NCI-H524 (cell line): ENCODE measurements at places on chromosomes 6 and 20.
A peak's percentile ranks its signal among the peaks of the same experiment; 100 is the strongest.

- no peak for DNase-seq
These were observed 36.2 kb upstream of the NANP start for GRCh38 chr20:25659999-25660398.

- DNase-seq: no peak
These were observed 116.9 kb upstream of the EMILIN3 start for GRCh38 chr20:41483553-41483930.

GRCh38 chr6:105692613-105693215 lies 289.8 kb upstream of the PREP start:
- DNase-seq: no peak

DNA sequence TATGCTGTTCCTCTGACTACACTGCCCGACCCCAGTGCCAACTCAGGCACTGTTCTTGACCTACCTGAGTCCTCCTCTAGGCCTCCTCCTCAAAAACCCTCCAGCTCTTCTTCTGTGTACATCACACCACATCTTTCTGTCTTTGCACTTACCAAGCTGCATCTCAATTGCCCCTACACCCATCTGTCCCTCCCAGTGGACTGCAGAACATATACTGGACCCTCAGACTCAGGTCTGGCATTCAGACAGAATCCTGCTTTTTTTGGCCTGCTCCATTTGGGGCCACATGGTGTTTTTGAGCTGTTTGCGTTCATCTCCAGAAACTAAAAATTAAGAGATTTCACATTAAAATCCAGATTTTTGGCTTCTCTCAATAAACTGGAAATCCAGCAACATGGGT lies 23.2 kb upstream of the YWHAB start:
- DNase-seq: no peak

DNA sequence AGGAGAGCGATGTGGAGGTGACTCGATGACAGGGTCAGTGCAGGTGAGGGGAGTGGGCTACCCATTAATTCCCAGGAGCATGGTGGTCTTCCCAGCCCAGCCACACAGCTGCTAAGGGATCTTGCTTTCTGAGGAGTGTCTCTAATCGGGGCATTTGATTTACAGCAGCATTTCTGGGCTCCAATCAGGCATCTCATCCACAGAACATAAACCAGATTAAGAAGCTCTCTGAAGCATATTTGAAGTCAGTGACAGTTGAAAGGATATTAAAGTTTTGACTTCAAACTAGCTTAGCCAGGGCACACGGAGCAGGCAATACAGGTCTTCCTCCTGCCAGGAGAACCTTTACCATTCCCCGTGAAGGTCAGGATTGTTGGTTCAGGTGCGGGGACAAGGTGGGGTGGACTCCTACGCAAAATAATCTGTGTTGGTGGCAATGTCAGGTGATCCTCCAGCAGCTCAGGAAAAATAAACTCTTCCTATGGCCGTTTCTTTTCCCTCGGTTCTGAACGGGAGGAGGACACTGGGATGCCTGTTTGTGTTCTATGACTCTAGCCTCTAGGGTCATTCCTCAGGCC lies 39.9 kb upstream of the ZNF831 start:
- peak; percentile 7 for DNase-seq

- no peak for DNase-seq
These were observed 60.7 kb downstream of the TNFAIP3 start for GRCh38 chr6:137927777-137928218.

DNA sequence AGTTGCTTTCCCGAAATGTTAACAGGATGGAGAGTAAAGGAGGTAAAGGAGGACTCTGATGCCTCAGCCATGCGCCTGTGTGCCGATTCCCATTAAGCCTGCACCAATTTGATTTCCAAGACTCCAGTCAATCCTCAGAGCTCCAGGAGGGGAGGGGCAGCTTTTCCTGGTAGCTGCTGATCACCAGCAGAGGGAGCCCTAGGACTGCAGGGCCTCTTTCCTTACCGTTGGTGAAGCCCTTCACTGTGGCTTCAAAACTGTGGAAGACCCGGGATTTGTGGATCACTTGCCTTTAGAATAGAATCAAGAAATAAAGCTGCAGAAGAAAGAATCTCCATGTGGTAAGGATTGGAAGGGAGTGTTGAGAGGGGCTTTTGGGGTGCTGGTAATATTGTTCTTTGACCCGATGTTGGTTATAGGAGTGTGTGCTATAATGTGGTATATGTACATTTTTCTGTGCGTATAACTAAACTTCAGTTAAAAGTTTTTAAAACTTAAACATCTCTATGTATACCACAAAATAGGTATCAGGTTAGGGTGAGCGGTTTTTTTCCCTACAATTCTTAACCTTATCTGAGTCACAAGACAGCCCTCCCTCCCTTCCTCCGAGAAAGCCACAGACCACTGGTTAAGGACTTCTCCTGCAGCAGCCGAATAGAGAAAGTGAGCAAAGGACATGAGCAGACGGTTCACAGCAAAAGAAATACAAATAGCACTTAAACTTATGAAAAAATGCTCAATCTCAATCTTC lies 6.9 kb upstream of the OSER1 start:
- peak; percentile 76 for DNase-seq

GRCh38 chr6:42224222-42225028 lies 6.8 kb upstream of the MRPS10 start:
- no peak for DNase-seq

GRCh38 chr20:63934271-63935068 lies 21.7 kb downstream of the UCKL1 start:
- DNase-seq: no peak

DNA sequence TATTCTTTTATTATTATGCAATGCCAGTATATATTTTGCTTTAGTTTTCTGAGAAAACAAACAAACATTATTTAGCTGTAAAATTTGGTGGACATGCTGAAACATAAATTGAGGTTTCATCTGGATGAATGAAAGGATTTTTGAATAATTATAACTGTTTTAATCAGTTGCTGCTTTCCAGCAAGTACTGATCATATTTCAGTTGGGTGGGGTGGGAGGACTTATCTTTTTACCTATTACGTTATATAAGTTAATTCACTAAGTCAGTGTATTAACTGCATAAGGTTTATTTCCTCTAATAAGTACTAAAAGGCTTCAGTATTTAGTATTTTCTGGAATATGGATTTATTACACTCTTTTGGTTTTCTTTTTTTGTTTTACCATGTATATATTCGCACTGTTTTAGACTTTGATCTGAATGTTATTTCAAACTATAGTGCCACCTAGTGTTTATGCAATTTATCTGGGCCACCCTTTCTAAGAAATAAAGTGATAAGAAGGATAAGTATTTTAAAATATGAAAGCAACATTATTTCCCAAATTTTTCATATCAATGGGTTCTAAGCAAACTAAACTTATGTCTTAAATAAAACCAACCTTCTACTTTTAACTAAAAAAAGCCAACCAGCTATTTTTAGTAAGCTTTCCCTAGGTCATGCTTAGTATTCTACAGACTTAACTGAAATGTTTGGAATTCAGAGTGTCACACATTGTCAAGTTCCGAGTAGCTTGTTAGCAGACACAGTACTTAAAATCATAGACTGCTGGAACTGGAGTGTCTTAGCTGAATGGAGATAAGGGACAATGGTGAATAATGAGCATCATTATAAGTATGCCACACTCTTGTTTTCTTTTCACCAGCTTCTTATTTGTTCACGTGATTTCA lies 105.4 kb upstream of the MCHR2 start:
- DNase-seq: no peak

GRCh38 chr6:49401063-49401462 lies 62.0 kb downstream of the MMUT start:
- DNase-seq: no peak

DNA sequence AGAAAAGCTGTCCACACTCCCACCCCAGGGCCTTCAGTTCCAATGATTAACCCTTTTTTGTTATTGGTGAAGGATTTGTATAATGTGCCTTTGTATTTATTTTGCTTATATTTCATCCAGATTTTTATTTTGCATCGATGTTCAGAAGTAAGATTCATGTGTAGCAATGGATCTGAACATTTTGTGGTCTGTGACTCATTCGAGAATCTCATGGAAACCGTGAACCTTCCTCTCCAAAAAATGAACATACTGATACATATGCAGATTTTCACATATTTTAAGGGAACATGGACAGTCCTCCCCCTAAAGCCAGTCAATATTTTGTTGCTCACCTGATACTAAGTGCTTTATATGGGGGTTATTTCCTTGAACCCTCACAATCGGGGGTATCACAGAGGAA lies 421.8 kb upstream of the SOX4 start:
- no peak for DNase-seq

DNA sequence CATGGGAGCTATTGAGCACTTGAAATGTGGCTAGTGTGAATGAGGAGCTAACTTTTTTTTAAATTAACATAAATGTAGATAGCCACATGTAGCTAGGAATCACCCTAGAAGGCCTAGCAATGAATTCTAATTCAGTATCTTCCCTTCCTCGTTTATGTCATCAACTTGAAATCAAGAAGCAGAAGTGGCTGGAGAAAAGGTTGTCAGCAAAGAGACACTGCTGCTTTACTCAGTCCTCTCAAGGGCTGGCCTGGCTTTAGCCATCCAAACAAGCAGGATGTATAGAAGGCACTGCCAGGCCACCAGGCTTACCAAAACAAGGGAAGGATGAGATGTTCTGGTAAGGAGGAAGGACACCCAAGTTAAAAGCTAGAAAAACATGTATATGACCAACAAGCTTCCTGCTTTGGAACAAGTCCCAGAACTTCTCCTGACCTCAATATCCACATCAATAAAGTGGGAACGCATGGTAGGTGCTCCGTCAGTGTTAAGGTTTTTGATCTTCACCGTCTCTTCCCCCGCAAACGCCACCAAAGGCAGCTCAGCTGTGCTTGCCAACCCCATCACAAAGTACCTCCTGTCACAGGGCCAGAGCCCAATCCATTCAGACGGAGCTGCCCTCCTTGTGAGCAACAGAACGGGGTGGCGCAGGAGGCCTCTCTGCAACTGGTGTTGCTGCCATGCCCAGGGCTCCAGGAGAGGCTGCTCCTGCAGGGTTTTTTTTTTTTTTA lies 235.8 kb upstream of the RIN2 start:
- DNase-seq: no peak

DNA sequence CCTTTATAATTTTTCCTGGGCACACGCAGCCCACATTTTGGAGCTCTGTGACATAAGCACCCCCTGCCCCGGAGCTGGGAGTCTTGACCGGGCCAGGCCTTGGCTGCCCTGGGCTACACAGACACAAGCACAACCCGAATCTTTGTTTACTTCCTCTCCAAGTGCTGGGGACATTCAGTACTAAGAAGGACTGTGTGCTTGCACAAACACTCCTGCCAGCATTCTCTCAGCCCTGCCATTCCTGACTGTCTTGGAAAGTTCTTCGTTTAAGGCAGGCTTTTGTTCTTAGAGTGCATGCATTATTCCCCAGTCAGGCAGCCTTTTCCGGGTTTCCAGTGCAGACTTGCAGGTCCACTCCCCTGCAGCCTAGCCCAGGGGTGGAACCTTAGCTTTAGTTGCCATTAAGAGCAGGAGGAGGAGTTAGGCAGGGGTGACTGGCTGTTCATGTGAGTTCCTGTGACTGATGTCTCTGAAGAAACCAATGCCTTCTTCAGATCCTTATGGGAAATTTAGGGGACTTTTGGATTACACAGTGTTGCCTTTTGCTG lies 28.6 kb downstream of the FOXO3 start:
- DNase-seq: no peak

GRCh38 chr6:116483616-116484015 lies 22.4 kb downstream of the CALHM6 start:
- no peak for DNase-seq

DNA sequence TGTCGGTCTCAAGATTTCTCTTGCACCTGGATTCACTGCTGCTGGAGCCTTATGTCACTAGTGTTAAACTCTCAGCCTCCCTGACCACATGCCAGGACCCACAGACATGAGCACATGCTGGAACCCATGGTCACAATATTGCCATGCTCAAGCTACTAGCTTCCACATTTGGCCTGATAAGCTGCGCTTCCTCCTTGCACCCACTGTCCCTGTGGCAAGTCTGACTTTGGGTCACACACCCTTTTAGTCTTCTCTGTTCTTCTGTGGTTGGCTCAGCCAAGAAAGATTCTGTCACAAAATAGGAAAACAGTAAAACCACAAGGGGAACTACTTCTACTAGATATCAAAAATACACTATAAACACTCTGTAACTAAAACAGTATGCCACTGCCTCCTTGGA lies 68.9 kb upstream of the HDAC2 start:
- DNase-seq: no peak

GRCh38 chr6:26358511-26358981 lies 6.5 kb upstream of the BTN3A2 start:
- no peak for DNase-seq

DNA sequence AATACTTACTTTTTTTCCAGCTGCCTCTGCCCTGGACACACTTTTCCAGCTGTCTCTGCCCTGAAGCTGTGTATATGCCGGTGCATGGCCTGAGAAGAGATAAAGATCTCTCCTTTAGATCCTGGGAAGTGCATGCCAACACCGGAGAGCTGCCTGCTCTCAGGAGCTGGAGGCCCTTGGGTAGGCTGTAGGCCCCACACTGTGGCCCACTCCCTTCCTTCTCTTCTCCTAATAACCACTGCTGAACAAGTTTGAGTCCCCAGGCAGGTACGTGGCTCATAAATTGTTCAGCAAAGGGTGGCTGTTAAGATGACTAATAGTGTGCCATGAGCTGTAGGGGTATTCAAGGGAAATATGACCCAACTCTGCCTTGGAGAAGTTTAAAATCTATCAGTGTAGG lies 102.5 kb downstream of the CD24 start:
- DNase-seq: no peak

- DNase-seq: no peak
These were observed 31.9 kb upstream of the TCP11 start for GRCh38 chr6:35173044-35173426.

DNA sequence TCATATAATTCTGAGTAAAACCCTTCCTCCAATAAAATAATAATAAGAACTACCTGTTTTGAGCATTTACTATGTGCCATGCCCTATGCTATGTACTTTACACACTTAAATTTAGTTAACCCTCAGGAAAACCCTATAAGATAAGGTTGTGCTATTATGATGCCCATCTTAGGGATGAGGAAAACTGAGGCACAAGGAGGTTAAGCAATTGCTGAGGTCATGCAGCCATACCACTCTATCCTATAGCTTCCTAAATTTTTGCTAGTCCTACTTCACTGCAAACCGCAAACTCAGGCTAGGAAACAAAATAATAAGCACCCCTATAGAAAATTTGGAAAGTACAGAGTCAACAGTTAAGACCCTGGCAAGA lies 38.9 kb upstream of the GFOD1 start:
- no peak for DNase-seq

DNA sequence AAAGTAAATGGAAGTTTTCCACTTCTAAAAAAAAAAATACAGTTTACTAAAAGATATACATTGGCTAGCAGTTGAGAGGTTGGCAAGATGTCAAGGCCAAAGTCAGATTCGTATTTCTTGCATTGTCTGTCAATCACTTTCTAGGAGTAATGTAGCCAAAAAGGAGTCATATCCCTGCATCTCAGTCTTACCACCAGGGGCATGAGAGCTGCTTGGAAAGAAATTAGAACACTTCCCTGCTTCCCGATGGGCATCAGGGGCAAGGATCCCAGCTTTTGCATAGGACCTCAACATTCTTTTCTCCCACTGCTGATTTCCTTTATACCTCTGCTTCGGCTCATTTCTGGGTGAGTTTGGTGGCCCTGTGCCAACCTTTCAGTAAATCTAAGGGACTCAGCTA lies 581.0 kb upstream of the MAP3K7 start:
- DNase-seq: peak; percentile 36
